Stimulated activated naive B cell treated with anti-CD40 and anti-IgM and Interleukin-4, amounts not matched to agents 10 μg/mL and 1 μg/mL and 100 μg/mL, for 72 hours (primary cell): ENCODE measurements at places on chromosomes 2 and 18.

GRCh38 chr2:6653281-6653750, 212.4 kb downstream of the CMPK2 start:
- no peak for DNase-seq

DNA sequence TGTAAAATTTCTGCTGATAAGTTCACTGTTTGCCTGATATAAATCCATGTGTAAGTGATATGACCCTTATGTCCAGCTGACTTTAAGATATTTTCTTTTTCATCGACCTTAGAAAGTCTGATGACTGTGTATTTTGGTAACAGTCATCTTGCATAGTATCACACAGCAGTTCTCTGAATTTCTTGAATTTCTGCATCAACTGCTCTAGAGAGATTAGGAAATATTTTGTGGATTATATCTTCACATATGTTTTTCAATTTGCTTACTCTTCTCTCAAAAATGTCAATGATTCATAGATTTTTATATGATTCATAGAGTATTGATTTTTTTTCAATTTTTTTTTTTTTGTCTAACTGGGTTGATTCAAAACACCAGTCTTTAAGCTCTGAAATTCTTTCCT, 945.3 kb downstream of the TRIB2 start:
- no peak for DNase-seq

GRCh38 chr2:206004004-206004693, 81.8 kb downstream of the INO80D start:
- no peak for DNase-seq

GRCh38 chr2:123518367-123518766, 506.7 kb upstream of the CNTNAP5 start:
- no peak for DNase-seq

GRCh38 chr18:67131498-67131897, 385.0 kb downstream of the DSEL start:
- DNase-seq = no peak

DNA sequence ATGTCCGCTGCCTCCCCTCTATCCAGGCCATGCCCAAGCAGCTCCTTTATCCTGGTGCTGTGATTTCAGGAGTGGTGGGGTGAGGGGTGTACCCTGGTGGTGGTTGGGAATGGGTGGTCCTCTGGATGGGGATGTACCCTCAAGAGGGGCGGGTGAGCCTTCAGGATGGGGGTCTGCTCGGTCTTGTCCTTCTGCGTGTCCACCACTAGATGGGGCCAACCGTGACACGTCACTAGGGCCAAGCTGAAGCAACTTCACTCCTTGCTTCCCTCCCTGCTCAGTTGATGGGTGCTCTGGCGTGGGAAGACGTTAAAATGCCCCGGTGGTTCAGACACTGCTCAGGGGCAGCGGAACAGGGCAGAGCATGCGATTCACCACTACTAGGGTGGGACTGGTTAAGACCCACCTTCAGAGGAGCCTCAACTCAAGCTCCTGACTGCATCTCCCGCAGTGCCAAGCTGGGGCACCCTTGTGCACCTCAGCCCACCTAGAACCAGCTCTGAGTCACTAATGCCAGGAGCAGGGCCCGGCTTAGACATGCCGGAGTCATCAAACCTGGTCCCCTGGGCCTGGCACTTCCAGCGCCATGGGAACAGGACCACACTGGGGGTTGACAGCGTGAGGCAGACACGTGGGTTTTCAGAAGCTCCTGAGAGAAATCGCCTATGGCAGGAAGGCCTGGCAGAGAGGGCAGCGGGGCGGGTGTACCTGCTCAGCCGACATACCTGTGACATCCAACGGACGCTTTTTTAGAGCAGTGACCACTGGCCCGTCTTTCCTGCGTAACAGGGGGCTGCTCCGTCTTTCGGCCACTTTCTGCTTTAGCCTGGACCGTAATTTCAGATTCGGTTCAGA, 256.7 kb downstream of the HDAC4 start:
- no peak for DNase-seq
